ENCODE measurements at places on chromosomes 5 and 9.
A peak's percentile ranks its signal among the peaks of the same experiment; 100 is the strongest.

DNA sequence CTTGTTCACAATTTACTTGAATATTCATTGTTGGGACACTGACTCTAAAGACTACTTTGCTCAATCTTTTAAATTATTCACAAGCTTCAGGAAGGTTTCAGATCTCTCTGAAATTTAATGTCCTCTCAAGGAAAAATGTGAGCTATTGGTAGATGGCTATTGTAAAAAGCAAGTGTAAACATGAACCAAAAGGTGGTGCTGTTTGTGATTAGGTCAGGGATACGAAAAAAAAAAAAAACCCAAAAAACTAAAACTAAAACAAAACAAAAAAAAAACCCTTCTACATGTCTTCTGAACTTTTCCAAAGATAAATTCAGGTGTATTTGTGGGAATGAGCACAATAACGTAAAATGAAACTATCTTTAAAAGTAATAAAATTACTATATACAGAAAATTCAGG lies 193.8 kb downstream of the SLF1 start:
- DNase-seq: no peak

- no peak for DNase-seq
Observed at GRCh38 chr9:12784461-12785259, 9.8 kb downstream of the LURAP1L start.

- DNase-seq: peak; percentile 51
Observed at GRCh38 chr5:153883854-153884611, 154.7 kb downstream of the FAM114A2 start.

DNA sequence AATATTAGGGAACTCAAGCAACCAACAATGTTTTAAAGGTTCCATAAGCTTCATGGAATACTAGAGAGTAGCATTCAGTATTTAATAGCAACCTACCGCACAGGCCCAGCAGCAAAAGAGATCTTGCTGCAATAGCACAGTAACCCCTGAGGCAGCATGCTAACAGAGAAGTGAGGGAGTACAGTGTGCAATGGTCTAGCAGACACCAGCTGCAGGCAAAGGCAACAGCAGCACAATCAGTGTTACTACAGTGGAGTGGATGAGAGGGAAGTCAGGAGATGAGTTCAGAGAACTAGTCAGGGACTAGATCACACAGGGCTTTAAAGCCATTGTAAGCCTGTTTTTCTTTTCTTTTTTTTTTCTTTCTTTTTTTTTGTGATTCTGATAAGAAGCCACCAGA lies 2.8 kb downstream of the TICAM2 start:
- no peak for DNase-seq

DNA sequence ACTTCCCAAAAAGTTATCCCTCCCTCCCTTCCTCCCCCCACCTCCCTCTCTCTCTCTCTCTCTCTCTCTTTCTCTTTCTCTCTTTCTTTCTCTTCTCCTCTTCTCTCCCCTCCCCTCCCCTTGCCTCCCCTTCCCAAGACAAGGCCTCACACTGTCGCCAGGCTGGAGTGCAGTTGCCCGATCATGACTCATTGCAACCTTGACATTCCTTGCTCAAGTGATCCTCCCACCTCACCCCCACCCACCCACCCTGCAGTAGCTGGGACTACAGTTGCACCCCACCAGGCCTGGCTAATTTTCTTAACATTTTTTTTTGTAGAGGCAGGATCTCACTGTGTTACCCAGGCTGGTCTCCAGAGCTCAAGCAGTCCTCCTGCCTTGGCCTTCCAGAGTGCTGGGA lies 32.8 kb downstream of the VPS13A start:
- DNase-seq: no peak

- DNase-seq: no peak
Observed at GRCh38 chr5:117186751-117187150, 612.1 kb upstream of the SEMA6A start.

GRCh38 chr9:103427696-103428095 lies 432.6 kb downstream of the CYLC2 start:
- DNase-seq: no peak

- DNase-seq: no peak
Observed at GRCh38 chr5:151384106-151384505, 36.7 kb upstream of the SLC36A2 start.

Measured in NCI-H146 (cell line).